ENCODE measurements at places on chromosomes 12 and 14. TPM values are rescaled to one million over a fixed set of nuclear protein-coding genes. Genes with fewer than 3 reads are reported as not detected.

DNA sequence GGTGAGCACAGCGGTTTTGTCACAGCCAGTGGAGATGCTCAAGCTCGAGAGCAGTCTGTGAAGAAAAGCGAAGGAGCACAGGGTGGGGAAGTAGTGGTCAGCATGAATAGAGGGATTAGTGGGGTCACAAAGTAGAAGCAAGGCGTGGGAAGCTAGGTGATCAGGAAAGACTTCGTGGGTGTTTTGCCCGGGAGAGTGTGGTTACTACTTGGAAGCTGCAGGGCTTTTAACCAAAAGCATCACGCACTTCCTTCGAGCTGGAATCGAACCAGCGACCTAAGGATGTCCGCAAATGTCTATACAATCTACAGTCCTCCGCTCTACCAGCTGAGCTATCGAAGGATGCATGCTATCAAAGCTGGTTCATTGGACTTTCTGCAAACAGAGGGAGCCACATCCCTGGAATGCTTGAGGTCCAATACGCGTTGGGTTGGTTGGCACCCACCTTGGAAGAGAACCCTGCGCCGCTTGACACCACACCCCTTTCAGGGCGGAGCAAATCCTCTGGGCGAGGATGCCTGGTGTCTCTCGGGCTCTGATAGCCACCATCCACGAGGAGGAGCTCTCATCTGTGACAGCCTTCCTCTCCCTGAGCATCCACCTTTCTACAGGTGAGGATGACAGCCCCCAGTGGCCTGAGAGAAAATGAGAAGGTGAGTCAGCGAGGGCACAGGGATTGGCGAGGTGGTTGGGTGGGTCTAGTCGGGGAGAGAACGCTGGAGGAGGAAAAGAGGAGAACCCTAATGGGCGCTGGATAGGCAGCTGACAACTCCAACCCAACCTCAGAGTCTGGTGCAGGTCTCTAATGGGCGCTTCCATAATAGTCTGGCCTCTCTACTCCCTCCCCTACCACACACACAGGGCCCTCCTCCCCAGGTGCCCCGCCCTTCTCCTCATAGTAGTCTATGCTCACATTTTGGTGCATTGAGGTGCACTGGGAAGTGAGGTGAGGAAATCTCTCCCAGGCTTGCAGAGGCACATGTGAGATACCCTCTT lies 16.0 kb upstream of the OR6S1 start:
- DNase-seq, result no peak
- no peaks in the 10 kb centered on the region for H3K27me3 ChIP-seq
- no peaks in the 10 kb centered on the region for H3K36me3 ChIP-seq
- no peak overlapping the region for H3K4me3 ChIP-seq
- peaks cover 5% of the 10 kb centered on the region for H3K4me1 ChIP-seq

- H3K27me3 ChIP-seq, result no peaks in the 10 kb centered on the region
- no peaks in the 10 kb centered on the region for H3K36me3 ChIP-seq
- H3K27ac ChIP-seq, result peak overlapping the region; percentile 8
- no peaks in the 10 kb centered on the region for H3K4me1 ChIP-seq
- H3K4me3 ChIP-seq, result no peak overlapping the region
These were observed 440.3 kb upstream of the RGS6 start for GRCh38 chr14:71491931-71492330.

DNA sequence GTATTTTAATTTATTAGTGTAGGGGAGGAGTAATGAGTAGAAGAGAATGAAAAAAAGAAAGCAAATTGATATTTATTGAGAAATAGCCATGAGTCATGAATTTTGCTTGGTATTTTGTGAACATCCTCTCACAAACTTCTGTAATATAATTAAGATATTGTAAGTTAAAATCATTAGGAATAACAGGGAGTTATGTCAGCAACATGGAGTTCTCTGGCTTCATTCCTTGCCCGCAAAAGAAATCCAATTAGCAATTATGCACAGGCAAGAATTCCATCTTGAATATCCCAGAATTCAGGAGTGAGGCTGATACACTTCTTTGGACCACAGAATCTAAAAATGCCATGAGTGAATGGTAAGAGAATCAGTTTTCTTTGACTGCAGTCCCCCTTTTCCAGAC lies 94.3 kb upstream of the PTHLH start:
- H3K36me3 ChIP-seq, result no peaks in the 10 kb centered on the region
- no peaks in the 10 kb centered on the region for H3K4me1 ChIP-seq
- no peak for DNase-seq
- no peak overlapping the region for H3K27ac ChIP-seq
- H3K4me3 ChIP-seq, result no peak overlapping the region
- no peaks in the 10 kb centered on the region for H3K27me3 ChIP-seq

DNA sequence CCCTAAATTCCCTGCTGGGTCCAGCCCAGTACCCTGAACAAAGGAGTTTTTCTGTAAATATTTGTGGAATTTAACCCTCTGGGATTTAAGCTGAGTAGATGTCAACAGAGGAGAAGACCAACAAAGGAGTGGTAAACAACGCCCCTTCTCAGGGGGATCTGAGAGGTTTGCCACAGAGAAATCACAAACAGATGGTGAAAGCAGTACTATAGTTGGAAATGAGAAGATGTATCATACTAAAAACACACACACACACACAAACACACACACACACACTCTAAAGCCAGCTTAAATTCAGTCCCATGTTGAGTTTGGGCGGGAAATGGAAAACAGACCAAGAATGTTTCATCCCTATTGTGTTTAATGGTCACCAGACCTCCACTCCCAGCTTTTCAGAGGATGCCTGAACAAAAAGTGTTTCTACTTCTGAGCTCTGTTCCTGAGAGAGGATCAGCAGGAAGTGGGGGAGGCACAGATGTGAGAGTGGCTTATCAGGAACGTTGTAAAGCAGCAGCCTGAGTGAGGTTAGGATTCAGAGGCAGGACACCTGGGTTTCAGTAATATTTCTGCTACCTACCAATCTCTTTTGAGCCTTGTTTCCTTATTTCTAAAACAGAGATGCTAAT lies 3.2 kb downstream of the BIN2 start:
- no peaks in the 10 kb centered on the region for H3K36me3 ChIP-seq
- no peaks in the 10 kb centered on the region for H3K27me3 ChIP-seq
- no peak overlapping the region for H3K27ac ChIP-seq
- H3K4me1 ChIP-seq, result no peaks in the 10 kb centered on the region
- no peak overlapping the region for H3K4me3 ChIP-seq
- DNase-seq, result no peak

- DNase-seq, result no peak
- no peaks in the 10 kb centered on the region for H3K36me3 ChIP-seq
- no peak overlapping the region for H3K4me3 ChIP-seq
- no peaks in the 10 kb centered on the region for H3K4me1 ChIP-seq
These were observed 713.3 kb downstream of the LRFN5 start for GRCh38 chr14:42319996-42320395.

The TMEM260 gene
- 11.2 TPM for total RNA-seq

The ZBTB42 gene
- total RNA-seq, result 8.8 TPM

Measured in pancreas (tissue), 10 donors.